ENCODE measurements at places on chromosomes 5 and 9. TPM values are rescaled to one million over a fixed set of nuclear protein-coding genes. Genes with fewer than 3 reads are reported as not detected.

- no peak overlapping the region for H3K27ac ChIP-seq
- no peaks in the 10 kb centered on the region for H3K4me1 ChIP-seq
- no peaks in the 10 kb centered on the region for H3K27me3 ChIP-seq
- H3K4me3 ChIP-seq: no peak overlapping the region
- no peaks in the 10 kb centered on the region for H3K36me3 ChIP-seq
- no peak for DNase-seq
These were observed 608.6 kb downstream of the SLCO4C1 start for GRCh38 chr5:101687349-101687985.

DNA sequence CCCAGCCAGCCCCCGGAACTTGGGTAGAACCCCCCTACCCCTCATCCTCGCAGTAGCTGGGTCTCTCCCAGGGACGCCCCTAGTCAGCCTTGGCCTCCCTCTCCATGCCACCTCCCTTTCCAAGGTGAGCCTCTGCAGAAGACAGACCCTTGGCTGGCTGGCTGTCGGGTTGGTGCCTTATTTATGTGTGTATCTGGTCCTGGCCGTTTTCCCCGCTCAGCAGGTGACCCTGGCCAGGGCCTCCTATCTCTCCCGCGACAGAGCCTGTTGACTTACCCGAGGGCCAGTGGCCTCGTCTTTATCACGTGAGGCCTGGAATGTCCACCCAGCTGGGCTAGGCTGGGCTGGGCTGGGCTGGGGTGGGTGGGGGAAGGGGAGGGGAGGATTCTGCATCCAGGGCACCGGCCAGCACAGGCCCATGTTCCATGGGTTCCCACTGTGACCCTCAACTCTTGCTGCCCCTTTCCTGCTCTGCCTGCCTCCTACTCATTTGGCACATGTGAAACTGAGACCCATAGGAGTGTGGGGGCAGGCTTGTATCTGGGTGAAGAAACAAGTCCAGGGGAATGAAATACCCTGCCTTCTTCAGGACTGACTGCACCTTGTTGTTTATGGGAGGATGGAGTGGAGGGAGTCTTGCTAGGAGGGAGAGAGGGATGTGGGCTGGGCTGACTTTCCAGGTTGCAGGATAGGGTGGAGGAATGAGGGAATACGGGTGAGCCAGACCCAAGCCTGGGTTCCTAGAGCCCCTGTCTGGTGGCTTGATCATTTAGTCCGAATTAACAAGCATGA, 3.1 kb downstream of the CXXC5 start:
- peaks cover 34% of the 10 kb centered on the region for H3K4me1 ChIP-seq
- H3K27ac ChIP-seq: peak overlapping the region; percentile 94
- H3K36me3 ChIP-seq: no peaks in the 10 kb centered on the region
- DNase-seq: peak; percentile 69
- H3K27me3 ChIP-seq: no peaks in the 10 kb centered on the region
- peak overlapping the region; percentile 79 for H3K4me3 ChIP-seq

DNA sequence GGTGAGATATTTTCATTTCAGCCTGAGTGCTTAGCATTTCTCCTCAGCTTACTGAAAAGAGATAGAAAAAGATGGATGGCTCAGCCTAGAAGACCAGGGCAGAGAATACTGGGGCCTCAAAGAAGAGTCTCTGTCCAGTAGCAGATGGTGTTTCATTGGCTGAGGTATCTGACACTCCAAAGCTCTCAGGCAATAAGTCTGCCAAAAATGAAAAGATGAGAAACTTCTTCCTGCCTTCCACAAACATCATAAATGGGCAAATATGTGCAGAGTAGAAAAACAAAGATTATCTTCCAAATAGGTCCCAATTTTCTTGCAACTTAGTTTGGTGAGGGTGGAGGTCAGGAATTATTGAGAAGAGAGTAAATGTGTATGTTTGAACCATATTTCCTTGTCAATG, 87.4 kb upstream of the ICE1 start:
- no peak overlapping the region for H3K27ac ChIP-seq
- no peaks in the 10 kb centered on the region for H3K27me3 ChIP-seq
- no peaks in the 10 kb centered on the region for H3K4me1 ChIP-seq
- no peaks in the 10 kb centered on the region for H3K36me3 ChIP-seq
- DNase-seq: no peak

DNA sequence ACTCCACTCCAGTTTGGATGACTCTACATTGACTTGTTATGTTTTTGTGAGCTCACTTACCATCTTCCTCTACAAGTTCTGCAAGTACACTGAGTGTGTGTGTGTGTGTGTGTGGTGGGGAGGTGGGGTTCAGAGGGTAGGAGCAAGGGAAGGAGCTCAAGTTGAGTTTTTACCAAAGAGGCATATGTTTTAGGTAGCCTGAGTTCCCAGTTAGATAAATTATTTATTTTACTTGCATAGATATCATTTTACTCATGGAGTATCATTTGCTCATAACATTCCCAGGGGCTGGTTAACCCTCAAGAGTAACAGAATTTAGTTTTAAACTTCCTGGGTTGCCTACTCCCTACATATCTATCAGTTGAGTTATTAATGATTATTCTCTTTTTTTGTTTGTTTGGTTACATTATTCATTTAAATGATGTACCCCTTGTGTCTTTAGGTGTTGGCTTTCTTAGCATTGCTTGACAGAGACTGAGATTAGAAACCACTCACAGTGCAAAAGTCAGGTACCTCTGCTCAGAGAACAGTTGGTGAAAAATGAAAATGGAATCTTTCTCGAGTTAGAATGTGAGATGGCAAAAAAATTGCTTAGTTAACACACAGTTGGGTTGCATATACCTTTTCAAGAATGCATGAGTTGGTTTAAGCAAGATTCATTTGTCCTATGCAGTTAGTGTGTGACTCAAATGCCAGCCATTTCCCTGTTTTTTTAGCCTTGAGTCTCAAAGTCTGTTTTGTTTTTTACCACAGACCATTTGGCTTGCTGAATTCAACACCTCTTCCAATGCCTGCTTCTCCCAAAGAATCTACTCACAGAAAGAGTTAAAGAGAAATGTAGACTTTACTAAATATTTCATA, 29.2 kb downstream of the TNFSF8 start:
- DNase-seq: no peak
- no peaks in the 10 kb centered on the region for H3K36me3 ChIP-seq
- no peak overlapping the region for H3K4me3 ChIP-seq
- no peak overlapping the region for H3K27ac ChIP-seq
- H3K27me3 ChIP-seq: no peaks in the 10 kb centered on the region

DNA sequence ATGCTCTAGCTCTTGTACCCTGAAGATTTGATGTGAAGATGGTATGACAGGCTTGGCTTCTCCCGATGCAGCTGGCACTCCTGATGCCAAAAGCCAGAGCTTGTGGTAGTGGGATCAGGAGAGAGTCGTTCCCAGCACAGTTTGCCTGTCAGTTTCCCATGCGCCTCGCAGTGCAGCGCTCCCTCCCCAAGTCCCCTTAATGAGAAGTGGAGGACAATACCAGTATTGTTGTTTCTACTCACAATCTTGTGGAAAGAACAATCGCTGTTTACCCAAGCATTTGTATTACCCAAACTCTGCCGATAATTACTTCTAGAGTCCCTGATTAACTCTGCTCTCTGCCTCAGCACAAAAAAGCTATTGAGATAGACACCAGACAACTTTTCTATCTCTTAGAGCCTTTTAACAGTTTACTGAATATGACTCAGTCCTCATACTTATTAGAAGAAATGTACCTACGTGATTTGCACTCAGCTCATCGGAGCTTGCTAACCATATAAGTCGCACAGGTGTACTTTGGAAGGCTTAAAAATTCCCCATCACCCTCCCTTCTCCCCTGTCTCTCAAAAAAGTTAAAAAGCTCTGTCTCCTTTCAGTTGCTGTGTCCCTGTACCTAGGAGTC, 283.2 kb upstream of the TMEM161B start:
- no peaks in the 10 kb centered on the region for H3K27me3 ChIP-seq
- no peaks in the 10 kb centered on the region for H3K36me3 ChIP-seq
- H3K27ac ChIP-seq: no peak overlapping the region
- H3K4me1 ChIP-seq: no peaks in the 10 kb centered on the region

GRCh38 chr5:163758283-163758711, 252.9 kb downstream of the MAT2B start:
- no peak overlapping the region for H3K27ac ChIP-seq
- H3K4me1 ChIP-seq: no peaks in the 10 kb centered on the region
- no peak overlapping the region for H3K4me3 ChIP-seq
- no peaks in the 10 kb centered on the region for H3K27me3 ChIP-seq
- DNase-seq: no peak
- no peaks in the 10 kb centered on the region for H3K36me3 ChIP-seq

DNA sequence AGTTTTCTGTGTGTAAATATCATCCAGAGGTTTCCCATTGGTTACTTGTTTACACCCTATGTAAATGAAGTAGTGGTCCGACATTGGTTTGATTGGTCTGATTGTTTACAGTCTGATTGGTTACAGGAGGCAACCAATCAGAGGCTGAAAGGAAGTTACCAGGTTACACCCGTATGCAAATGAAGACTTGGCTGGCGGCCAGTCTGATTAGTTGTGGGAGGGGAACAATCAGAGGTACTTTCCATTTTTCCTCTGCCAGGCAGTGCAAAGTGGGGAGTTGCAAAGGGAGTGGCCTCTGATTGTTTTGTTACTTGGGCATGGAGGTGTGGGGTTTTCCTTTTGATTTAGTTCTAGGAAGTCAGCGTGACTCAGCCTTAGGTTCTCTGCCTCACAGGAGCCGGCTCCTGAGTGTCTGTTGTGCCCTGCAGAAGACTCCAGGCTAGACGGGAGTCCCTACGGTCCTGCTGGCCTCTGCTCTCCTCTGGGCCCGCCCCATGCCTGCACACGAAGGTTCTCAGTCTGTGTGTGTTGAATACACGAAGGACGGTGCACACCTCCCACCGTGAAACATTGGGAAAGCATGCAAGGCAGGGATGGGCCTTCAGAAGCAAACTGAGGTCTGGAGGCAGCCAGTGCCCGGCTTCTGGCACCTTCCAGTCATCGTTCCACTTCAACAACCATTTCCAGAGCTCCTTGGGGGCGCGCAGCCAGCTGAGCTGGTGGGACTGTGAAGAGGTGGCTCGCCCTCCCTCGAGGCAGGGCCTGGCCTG, 42.9 kb downstream of the OLFM1 start:
- DNase-seq: no peak
- H3K4me1 ChIP-seq: peaks cover 8% of the 10 kb centered on the region
- H3K27me3 ChIP-seq: peaks cover 9% of the 10 kb centered on the region

The ORM2 gene
- 0.91 TPM for total RNA-seq

The HTR4 gene
- total RNA-seq: 2.1 TPM

The SLC27A6 gene
- 1.1 TPM for total RNA-seq

The CTXN3 gene
- not detected for total RNA-seq

The FGFR4 gene
- 2.2 TPM for total RNA-seq
